Lung (tissue), 17 donors: ENCODE measurements at places on chromosomes 11 and 22.

DNA sequence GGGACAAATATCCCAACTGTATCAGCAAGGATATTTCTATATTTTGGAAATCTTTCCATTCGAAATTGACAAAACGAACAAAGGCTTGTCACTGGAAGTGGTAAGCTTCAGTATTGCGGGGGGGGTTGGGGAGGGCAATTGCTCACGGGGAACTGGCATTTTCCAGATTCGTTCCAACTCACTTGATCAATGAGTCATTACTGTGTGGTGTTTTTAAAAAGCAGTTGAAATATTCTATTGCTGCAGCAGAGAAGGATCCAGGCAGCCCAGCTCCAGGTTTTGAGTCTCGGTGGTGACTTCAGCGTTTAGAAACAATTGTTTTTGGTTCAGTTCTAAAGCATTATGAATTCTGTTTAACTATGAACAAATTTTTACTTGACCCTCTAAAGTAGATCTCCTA is 33.8 kb upstream of the FBLN1 start:
- DNase-seq: no peak

DNA sequence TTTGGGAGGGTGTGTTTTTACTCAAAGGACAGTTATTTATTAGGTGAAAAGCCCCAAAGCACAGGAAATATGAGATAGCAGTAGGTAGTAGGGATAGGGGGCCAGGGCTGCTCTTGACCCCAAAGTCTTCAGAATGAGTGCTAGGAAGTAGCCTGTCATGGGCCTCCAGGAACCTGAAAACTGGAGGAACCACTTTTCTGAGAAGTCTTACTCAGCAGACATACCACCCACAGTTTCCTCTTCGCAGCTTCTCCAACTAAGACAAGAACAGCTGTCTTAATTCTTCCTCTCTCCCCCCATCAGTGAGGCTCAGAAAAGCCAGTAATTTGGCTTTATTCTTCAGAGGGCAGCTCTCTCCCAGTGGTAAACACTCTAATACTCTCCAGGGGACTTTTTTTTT is 84.0 kb upstream of the CTSC start:
- DNase-seq: peak; percentile 89

DNA sequence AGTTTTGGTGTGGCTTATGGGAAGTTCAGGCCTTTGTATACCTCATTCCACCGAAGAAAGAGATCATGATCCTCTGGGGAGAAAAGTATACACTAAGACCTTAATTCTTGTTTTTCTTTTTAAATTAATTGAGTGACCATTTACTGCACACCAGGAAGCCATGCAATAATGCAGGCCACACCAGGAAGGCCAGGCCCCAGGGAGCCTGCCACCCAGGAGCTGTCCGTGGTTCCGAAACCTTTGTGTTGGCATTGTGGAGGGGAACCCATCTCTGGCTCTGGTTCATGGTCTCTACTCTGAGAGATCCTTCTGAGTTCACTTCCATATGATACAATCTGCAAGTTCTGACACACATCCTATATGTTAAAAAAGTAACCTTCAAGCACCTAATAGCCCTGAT is 291.8 kb downstream of the MIAT start:
- peak; percentile 62 for DNase-seq

DNA sequence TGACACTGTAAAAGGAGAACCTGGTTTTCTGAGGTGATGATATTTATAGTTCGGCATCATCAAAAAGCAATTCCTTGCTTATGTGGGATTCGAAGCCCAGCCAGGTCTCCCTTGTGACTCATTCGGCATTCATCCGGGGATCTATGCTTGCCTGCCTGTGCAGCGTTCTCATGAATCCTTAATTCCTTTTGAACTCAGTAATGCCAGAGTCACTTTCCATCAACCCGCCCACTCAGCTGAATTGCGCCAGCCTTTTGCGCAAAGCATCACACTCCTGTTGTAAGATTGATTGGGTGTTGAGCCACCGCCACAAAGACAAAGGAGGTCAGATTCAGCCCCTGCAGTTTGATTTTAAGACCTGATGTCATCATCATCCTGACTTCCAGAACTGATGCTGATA is 128.6 kb downstream of the SLC17A6 start:
- DNase-seq: no peak

DNA sequence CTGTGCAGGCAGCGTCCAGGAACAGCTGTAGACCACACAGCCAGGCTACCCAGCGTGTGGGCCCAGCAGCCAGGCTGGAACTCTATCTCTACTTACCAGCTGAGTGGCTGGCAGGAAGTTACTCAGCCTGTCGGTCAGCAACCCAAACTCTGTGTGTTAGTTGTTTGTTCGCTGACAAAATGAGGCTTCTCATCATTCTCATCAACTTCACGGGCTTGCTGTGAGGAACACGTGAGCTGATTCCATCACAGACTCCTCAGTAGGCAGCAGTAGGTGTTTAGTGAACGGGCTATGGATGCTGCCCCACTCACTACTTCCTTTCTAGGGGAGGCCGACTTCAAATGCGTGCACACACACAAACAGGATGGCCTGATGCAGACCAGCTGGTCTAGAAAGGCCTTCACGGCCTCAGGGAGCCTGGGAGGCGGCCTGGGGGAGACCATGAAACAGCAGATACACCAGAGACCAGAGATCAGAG is 830 bp upstream of the SPDYC start:
- peak; percentile 38 for DNase-seq

- DNase-seq: no peak
Measured at GRCh38 chr11:10414659-10415058, 40.4 kb upstream of the AMPD3 start.

GRCh38 chr22:36872084-36872483 is 11.3 kb downstream of the NCF4 start:
- peak; percentile 18 for DNase-seq

GRCh38 chr11:68692115-68692514 is 7.8 kb downstream of the GAL start:
- no peak for DNase-seq

DNA sequence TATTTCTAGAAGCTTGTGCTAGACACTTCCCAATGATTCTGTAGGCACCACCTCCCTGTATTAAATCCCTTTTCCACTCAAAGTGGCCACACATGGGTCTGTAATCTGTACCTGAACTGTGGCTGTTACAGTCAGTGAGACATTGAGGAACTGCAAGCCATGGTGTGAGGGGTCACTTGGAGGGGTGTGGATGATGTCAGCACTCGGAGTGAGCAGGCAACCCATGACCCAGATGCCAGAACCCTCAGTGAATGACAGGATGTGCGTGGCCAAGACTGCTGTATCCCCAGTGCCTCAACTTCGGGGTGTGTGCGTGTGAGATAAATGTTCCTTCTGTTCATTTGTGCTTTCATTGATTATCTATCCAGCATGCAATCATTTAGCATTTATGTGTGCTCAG is 14.7 kb upstream of the SHANK3 start:
- no peak for DNase-seq

GRCh38 chr11:110989428-110990133 is 255.9 kb upstream of the POU2AF2 start:
- no peak for DNase-seq

DNA sequence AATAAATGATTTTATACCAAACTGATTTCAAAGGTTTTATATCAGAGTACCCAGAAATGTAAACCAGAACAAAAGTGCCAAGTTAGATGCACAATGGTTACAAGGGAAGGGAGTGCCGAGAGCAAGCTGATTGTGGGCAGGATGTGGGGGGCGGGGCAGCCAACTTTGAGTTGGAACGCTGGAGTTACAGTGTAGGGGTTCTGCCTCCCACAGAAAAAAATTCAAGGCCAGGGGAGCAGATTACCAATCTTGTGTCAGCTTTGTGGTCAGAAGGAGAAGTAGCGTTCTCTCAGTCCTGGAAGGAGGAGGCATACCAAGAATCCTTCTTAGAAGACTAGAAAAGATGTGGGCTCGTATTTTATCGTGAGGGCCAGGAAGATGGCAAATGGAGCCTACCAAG is 15.9 kb upstream of the POU2AF2 start:
- DNase-seq: no peak

- DNase-seq: no peak
Measured at GRCh38 chr22:44145544-44145943, 35.2 kb upstream of the PARVG start.

DNA sequence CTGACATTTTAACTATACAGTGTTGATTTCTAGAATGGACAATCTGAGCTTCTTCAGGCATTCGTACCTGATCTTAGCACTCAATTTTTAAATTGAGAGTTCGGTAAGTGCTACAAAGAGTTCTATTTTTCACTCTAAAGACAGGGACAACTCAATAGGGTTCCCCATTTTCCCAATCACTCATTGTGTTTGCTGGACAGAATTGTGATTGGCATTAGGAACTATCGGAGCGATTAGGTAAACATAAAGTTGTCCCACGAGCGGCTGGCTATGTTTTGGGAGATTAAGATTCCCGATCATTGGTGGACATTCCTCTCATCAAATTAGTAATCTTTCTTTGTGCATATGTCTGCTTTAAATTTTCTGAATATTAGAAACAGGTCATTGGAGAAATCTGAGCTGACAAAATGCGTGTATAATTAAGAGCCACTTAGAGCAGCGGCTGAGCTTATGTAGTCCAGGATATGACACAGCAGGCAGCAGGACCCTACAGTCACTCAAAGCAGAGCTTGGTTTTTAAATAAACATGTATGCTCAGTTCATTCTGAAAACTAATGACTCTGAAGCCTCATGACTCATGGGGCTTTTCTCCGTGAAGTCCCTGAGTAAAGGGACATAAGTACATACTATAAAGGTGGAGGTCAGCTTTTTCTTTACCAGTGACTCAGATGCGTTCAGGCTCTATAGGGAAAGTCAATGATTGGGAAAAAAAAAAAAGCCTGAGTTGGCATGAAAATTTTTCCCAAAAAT is 109.4 kb downstream of the GRIA4 start:
- DNase-seq: no peak

DNA sequence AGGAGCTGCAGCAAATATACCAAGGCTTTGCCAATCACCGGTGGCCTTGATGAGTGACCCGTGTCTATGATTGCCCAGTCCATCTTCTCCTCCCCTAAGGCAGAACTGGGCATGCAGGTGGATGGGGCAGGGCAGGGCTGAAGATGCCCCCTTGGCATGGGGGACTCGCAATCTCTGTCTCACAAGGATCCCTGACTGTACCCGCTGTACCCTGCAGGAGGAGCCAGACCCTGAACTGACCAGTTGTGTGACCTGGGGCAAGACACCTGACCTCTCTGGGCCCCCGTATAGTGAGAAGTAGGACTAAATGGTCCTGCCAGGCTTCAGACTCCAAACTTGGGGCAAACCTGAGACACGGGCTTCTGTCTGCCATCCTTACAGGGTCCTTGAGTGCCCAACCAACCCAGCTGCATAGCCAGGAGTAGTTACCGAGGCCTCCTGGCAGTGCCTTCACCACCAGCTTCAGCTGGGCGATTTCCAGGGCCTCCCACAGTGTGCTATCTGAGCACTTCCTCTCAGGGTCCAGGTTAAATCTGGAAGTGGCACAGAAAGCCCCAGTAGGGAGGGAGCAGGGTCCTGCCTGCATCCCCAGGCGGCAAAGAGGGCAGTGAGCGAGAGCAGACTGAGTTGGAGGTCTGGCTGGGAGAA is 6.4 kb upstream of the KCNJ11 start:
- DNase-seq: no peak

DNA sequence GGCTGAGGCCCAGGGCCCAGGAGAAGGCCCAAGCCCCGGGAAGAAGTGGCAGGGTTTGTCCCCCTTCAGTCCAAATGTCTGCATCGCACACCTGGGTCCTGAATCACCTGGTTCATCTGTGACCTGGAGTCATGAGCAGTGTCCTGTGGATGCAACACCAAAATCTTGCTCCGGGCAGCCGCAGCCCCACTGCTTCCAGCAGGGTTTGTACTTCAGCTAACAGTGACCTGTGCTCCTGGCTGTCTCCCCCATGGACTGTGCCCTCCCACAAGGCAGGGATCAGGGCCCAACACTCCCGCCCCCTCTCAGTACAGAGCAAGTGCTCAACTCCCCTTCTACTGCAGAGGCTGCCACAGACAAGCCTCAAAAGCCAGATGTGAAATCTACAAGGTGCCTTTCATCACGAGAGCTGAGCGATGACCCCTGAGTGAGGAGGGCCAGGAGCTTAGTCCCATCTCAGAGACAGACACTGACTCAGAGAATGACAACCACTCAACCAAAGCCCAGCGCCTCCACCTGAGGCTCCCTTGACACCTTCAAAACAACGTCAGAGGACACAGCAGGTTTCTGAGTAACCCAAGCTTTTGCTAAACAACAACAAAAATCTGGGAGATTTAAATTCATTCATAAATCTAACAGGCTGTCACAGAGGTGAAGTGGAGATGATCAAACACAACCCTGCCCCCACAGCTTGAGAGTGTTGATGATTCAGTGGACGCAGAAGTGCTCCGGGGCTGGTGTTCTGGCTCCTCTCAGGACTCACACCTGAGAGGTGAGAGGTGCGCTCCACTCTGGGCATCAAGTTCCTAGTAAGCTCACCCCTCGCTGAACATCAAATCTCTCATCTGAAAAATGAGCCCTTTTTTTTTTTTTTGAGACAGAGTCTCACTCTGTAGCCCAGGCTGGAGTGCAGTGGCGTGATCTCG is 3.4 kb downstream of the KIAA0930 start:
- DNase-seq: no peak

GRCh38 chr11:46334211-46334610 is 13.1 kb upstream of the DGKZ start:
- DNase-seq: no peak

- DNase-seq: peak; percentile 52
Measured at GRCh38 chr11:17810746-17811145, 76.2 kb downstream of the KCNC1 start.

GRCh38 chr11:118524757-118525470 is 2.4 kb upstream of the TTC36 start:
- DNase-seq: no peak

GRCh38 chr11:47143322-47143721 is 33.4 kb downstream of the ARFGAP2 start:
- DNase-seq: peak; percentile 40

DNA sequence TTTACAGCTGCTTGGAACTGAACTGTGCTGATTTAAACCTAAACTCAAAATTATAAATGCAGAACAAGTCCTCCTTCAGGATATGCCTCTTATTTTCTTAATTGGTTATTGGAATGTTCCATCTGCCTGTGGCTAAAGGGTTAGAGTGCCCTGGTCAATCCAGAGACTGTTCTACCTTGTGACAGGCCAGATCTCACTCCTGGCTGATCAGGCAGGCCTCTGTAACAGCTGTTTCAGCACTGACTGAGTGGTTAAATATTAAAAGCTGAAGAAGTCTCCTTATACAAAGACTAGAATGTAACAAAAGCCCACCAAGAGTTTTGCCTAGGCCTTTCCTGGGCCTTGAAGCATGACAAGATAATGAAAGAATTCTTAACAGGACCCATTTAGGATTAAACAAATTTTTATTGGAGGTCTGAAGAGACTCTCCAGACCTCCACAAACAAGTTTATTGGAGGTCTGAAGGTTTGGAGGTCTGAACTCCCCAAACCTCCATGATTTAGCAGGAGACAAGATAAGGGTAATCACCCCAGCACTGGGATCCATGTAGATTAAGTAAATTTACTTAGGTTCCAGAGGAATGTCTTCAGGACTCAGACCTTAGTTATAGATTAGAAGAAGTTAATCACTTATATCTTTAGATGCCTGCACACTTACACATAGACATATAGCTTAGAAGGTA is 35.8 kb downstream of the TMPRSS5 start:
- DNase-seq: no peak

- DNase-seq: no peak
Measured at GRCh38 chr11:76119032-76119431, 87.3 kb downstream of the WNT11 start.
